ENCODE measurements at places on chromosomes 12 and 14.

- no peak for DNase-seq
Observed at GRCh38 chr14:36663404-36664321, 2.0 kb downstream of the PAX9 start.

DNA sequence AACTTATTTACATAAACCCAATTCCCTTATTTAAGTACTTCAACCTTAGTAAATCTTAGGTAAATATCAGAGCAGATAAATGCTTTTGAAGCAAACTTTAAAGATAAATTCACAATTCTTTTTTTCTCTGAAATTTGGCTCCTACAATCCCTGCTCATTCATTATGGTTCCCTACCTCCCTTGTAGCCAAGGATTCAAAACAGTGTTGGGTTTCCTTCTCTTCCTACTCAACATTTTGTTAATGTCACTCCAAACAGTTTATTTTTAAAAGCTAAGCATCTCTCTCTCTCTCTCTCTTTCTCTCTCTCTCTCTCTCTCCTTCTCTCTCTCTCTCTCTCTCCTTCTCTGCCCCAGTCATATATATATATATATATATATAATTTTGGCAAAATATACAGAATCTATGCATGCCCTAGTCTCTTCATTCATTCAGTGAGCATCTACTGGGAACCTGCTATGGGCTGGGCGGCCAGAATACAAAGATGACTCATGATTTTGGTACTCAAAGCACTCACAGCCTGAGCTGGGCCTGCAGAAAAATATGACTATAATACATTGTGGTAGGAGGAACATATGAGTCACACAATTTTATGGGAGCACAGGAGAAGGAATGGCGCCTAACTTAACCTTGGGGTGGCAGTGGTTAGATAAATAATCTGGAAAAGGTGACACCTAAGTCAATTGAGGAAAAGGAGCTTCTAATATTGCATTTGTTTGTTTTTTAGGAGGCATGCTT is 123.7 kb upstream of the DHRS4 start:
- DNase-seq, result no peak

DNA sequence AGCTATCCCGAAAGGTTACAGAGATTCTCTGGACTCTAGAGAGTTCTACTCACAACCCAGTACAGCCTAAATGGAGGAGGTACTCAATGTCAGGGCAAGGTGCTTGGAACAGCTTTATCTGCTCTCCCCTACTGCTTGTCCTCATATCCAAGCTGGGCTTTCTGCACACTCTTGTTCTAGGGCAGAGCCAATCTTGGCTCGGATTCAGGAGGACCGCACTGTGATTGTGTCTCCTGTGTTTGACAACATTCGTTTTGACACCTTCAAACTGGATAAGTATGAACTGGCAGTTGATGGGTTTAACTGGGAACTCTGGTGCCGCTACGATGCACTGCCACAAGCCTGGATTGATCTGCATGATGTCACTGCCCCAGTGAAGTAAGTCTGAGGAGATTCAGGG is 25.0 kb downstream of the GALNT8 start:
- no peak for DNase-seq

DNA sequence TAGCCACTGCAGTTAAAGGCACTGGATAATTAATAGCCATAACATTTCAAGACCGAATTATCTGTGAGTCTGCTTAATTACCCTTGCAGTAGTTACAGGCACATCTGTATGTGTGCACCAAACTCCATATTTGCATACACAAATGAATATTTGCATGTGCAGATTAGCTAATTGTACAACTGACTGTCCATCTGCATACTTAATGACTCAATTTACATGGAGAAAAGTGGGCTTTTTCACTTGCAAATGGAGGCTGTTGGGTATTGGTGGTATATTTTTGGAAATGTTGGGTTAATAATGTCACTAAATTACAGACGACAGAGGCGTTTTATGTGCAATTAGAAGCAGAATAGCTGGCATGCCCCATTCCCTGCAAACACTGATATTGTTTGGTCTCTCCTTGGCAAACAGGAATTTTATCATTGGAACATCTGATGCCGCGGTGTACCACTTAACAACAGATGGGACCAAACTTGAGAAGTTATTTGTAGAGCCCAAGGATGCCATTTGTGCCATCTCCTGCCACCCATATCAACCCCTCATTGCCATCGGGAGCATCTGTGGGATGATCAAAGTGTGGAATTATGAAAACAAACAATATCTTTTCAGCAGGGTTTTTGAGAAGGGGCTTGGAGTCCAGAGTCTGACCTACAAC is 39.6 kb downstream of the CFAP251 start:
- DNase-seq, result no peak

DNA sequence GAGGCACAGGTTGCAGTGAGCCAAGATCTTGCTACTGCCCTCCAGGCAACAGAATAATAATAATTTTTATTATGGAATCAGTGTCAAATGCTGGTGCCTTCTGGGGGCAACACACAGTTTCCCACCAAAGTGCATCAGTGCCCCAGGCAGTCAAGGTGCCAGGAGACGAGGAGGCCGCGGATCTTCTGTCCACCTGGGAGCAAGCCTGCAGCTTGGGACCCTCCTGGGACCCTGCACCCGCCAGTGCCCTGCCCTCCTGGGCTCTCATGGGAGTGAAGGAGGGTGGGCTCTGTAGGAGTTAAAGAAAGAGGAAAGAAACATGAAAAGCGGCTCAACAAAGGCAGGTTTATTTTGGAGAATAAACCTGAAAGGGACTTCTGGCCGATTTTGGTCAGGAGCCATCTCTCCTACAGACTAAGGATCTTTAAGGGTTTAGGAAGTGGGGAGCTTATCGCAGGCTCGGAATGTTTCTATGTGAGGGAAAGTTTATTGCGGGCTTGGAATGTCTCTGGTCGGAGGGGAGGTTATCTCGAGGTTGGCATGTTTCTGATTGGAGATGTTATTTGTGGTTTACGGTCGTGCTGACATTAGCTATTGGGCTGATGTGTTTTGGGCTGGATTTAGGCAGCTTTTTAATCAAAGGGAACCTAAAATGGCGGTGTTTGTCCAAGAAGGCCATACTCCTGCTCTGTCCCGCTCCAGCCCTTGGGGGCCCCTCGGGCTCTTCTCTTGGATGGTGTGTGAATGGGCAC is 1.1 kb upstream of the ASPG start:
- no peak for DNase-seq

DNA sequence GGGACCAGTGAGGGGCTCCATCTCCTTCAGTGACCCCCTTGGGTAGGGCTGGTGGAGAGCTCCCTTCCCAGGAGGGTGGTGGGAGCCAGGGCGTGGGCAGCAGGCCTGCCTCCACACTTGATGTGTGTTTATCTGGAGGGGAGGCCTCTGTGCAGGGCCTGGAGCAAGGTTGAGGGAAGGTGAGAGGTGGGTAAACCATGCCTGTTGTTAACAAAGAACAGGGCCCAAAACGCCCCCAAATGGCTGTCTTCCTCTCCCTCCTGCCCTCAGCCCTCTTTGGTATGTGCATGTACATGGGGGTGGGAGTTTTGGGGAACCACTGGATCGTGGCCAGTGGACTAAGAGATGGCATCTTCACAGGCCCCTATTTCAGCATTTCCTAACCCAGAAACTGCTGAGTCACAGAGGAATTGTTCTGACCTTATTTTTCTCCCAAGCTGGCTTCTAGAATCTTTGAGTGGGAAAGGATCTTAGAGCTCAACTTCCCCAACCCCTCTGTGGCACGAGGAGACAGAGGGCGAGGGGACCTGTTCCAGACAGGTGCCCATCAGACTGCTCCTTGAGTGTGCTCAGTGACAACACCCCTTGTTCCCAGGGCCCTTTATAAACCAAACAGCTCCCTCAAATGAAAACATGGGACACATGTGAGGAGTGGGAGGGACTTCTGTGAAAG is 3.6 kb downstream of the SLC48A1 start:
- no peak for DNase-seq

- DNase-seq, result no peak
Observed at GRCh38 chr14:51957950-51958349, 31.4 kb upstream of the RTRAF start.

DNA sequence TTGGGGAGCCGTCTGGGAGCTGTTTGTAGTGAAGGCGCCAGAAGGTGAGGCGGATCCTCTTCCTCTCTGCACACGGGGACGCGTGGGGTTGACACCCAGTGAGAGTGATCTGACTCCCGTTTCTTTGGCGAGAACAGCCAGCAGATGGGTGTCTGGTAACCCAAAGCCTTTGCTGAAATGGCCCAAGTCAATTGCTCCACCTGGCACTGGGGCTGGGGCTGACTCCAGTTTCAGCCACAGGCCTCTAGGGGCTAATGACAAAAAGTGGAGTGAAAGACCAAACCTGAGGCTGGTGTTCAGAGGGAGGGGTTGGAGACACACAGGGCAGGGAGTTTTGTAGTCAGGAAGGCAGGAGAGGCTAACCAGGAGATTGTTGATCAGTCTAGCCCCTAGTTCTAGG is 87.0 kb downstream of the FRMD6 start:
- no peak for DNase-seq

DNA sequence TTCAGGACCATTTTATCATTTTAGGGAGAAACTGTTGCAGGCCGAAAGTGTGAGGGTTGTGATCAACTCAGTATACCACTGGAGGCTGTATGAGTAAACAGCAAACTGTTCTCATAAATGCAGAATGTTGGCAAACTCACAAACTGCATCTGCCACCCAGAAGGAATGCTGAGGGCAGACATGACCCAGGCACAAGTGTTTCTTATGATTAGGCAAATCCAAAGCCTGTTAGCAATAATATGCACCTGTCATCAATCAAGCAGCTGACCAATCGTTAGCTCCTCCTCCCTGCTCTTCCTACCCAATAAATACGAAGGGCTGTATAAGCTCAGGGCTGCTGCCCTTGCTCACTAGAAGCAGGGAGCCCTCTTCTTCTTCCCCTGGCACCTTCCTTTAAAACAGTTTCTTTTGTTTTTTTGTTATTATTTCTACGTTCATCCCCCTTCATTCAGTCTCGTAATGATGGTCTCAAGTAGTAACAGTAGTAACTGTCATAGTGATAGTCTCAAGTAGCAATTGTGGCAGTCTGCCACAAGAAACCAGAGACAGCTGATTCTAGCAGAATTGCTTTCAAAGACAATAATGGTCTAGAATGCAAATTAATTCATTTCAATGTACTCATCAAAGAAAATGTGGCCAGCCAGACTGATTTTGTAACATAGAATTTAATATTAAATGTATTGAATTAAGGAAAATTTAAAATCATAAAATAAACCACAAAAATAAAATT is 15.2 kb upstream of the CCDC175 start:
- no peak for DNase-seq

DNA sequence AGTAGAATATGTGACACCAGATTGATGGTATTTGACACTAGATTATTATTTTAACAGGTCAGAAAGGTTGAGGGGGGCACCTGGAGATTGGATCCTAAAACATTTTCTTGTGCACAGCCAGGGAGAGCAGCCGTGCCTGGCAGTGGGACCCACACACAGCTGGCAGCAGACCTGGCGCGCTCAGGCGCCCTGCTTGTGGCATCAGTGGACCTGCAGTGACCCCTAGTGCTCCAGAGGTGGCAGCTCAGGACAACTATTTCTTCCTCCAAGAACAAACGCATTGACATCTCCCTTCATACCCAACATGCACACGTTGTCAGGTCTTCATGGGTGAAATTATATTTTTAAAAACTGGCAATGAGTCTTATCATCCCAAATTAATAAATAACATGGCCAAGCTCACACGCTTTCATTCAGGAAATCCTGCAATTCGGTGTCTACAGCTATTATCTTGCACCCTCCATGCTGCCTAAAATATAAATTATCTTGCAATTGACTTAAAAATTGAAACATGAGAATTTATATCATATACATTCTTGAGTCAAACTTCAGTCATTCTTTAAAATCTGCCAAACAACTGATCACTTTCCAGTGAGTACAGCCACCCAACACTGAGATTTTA is 7.7 kb upstream of the TMEM132D start:
- DNase-seq, result peak; percentile 65

DNA sequence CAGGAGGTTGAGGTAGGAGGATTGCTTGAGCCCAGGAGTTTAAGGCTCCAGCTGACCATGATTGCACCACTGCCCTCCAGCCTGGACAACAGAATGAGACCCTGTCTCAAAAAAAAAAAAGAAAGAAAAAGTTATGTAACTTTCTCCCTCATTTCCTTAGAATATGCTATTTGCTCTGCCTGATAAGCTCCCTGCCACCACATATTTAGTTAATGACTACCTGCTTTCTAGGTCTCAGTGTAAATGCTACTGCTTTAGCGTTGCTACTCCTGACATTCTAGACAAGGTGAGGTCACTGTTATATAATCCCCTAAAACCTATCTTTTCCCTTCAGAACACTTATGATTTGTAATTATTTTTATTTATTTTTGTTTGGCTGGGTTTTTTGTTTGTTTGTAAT is 86.3 kb upstream of the AMN1 start:
- DNase-seq, result no peak

- DNase-seq, result no peak
Observed at GRCh38 chr12:43669373-43669772, 89.2 kb downstream of the PUS7L start.

DNA sequence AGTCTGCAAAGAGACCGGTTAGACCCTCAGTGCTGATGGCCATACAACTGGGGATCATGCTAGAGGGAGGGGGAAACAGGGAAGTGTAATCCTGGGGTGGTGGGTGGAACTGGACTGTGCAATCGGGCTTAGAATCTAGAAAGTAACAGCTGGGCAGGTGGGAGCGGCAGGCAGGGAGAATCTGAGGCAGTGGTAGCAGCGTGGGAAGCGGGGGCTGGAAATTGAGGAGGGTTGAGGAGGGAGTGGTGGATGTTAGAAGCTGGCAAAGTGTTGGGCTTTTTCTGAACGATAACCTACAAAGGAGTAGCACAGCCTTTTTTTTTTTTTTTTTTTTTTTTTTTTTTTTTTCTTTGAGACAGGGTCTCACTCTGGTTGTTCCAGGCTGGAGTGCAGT is 3.1 kb upstream of the IGFBP6 start:
- no peak for DNase-seq

DNA sequence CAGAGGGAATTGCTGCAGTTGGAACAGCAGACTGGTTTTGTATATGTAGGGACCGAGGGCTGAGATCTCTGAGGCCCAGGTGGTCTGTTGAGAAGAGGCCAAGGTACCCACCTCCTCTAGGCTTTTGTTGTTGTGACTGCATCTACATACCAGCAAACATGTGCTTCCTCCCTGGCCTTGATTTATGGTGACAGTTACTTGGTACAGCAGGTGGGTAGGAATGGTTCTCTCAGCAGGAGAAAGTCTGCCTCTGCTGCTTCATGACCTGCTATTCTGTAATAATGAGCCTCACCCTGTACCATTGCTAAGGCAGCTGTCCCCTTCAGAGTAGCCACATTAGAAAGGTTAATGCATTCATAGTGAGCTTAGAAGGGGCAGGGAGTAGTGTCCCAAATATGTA is 196.7 kb upstream of the PELI2 start:
- DNase-seq, result no peak

DNA sequence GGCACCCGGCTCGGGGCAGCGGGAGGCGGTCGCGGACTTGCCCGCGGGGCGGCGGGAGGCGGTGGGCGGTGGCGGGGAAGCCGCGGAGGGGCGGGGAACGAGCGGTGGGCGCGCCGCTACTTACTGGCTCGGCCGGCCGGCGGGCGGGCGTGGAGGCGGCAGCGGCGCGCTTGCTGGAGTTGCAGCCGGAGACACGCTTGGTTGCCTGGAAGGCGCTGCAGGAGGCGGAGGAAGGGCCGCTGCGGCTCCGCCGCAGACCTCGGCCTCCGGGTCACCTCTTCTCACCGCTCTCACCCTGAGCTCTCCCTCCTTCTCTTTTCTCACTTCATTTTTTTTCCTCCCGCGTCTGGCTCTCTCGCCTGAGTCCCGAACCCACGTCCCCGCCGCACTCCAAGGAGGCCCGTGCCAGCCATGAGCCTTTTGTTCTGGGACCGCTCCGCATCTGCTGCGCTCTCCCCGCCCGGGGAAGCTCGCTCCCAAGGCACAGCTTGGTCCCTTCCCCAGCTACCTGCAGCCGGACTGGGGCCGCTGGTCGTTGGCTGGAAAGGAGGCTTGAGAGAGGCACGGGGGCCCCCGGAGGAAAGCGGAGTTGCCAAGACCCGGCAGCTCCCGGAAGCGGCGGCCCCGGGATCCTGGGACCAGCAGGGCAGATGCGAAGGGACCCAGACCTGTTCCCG is 592 bp upstream of the KCNK10 start:
- no peak for DNase-seq

Measured in NCI-H1092 (cell line).